ENCODE measurements at places on chromosomes 16 and 17.

DNA sequence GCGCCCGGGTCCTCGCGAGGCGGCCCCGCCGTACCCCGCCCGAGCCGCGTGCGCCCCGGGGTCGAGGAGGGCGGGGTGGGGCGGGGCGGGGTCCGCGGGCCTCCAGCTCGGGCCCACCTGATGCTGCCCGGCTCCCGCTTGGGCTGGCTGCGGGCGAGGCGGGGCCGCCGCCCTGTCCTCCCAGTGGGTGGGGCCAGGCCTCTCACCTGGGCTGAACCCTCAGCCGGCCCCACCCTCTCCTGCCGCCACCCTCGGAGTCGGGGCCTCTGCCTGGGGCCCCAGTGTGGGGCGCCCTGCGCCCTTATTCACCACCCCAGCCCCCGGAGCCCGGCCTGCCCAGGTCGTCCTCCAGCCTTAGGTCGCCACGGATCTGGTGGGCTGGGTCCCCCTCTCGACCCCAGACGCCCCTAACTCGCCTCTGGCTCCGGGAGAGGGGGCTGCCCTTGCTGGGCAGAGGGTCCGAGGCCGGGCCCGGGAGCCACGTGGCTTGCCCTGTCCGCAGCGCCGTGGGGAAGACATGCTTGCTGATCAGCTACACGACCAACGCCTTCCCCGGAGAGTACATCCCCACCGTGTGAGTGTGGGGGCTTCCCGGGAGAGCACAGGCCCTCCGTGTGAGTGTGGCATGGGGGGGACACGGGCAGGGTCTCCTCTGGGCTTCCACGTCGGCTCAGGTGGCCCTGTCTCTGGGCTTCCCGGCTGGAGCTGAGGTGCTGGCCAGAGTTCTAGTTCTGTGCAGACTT is 578 bp downstream of the RAC3 start:
- no peak for DNase-seq

DNA sequence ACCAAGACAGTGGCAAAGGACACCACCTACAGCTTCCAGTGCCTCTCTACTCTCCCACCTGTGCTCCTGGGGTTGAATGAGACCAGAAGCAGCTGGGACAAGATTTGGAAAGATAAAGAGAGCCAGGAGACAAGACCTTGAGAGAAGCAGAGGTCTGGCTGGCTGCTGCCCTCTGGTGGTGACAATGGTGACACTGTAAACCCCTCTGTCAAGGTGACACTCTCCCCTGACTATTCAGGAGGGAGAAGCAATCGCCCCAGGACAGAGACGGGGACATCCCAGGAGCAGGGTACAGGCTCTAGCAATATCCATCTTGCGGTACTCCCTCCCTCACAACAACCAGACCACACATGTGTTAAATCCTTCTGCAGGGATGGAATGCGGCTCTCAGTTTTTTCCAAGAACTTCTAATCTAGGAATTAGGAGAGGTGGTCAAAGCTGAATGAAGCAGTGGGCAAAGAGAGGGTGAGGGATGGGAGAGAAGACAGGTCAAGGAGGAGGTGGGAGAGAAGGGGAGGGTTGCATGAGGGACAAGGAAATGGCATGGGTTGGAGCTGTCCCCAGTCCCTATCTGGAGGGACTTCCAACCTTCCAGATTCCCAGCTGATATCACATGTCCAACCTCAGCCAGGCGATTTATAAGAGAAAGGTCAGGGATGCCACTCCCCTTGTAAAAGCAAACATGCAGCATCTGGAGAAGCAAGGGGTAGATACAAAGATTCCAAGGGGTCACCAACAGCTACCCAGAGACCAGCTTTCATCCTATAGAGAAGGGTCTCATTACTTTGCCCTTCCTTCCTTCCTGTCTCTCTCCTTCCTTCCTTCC is 2.9 kb downstream of the PHOSPHO1 start:
- peak; percentile 62 for DNase-seq

DNA sequence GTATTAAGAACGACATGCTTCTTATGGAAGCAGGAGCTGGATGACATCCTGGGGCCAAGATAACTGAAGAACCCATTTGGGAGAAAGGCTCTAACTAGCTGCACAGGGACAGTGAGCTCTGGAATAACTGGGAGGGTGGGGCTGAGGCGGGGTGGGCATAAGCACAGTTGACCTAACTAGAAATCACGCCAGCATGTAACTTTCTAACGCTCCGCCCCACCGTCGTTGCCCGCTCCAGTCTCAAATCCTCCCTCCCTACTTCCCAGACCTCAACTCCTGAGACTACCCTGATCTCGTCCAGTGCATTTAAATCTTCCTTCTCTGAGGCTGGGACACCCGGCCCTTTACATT is 436 bp downstream of the PHB1 start:
- no peak for DNase-seq

GRCh38 chr16:4862639-4863038 is 15.4 kb downstream of the UBN1 start:
- DNase-seq = no peak

DNA sequence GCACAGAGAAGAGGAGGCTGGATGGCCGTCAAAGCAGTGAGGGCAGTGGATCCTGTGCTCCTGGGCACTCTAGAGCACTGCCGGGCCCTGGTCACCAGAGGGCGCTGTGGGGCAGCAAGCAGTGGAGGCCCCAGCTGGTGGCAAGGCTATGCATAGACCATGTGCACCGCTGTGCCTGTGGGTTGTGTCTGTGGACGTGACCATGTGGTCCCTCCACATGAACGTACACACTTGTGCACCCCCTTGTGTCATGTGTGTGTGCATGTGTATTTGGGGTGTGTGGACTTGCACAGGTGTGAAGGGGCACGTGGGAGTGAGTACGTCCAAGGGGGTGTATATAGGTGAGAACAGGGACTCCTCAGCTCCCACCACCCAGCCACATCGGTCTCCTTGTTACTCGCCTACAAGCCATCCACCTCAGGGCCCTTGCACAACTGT is 4.4 kb upstream of the MAP2K3 start:
- peak; percentile 85 for DNase-seq

- no peak for DNase-seq
These were observed 260.2 kb upstream of the N4BP1 start for GRCh38 chr16:48870141-48870540.

- DNase-seq = peak; percentile 52
These were observed 27.1 kb upstream of the MTSS2 start for GRCh38 chr16:70712942-70713341.

DNA sequence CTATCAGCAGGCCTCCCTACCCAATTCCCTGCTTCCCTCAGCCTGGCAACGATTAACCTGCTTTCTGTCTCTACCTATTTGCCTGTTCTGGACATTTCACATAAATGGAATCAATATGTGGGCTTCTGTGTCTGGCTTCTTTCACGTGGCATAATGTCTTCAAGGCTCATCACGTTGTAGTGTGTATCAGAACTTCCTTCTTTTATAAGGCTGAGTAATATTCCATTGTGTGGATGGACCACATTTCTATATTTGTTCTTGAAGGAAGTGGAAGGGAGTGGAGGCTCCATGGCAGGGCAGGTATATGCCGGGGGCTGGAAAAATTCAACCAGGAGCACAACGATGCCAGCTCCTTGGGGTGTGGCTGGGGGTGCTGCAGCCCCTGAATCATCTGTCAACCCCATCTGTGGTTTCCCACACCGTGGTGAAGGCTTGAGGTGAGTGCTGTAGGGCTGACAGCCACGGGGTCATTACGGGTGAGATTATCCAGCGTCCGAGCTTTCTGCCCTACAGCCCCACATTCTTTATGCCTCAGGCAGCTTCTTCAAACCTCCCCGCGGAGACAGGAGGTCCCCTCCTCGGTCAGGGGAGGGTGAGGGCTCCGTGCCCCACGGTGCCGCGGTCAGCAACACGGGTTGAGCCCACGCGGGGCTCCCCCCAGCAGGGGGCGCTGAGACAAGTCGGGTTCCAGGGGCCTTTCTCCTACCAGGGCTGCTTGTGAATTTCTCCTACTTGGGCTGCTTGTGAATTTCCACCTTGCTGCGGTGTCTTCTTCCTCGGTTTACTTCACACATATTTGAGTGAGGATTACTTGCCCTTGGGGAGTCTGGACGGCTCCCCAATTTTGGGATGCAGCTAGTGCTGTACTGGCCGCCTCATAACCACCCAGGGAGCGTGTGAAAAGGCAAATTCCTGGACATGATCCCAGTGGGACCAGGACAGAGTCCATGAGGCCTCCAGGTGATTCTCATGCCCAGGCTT is 18.3 kb upstream of the WFIKKN2 start:
- DNase-seq = peak; percentile 64

DNA sequence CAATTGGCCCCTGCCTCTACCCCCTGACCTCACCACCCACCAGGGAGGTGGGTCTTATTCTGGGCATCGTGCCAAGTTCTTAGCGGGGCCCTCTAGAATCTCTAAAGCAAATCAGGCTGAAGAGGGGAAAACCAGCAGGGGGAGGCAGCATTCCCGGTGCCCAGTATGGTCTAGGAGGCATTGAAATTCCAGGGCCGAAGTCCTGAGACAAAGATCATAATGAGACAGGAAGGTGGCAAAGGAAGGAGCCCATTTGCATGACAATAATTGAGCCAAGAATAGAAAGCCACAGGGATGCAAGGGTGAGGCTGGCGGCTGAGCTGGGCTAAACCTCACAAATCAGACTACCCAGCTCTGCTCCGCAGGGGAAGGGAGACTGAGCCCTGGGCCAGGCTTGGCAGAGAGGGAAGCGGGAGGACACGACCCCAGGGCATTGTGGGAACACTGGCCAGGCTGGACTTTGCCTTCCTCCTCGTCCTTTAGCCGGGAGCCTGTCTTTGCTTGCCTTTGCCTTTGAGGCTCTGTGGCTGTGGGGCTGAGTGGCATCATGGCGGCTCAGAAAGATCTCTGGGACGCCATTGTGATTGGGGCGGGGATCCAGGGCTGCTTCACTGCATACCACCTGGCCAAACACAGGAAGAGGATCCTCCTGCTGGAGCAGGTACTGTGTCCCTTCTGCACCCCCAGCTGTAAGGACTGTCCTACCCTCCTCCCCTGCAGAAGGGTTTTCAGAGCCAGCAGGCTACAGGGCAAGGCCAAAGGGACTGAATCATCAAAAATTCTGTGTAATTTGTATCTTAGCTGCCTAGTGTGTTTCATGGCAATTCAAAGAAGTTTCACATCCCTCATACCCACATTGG is at the start of gene PIPOX:
Gene PIPOX (plus strand): TSS at position 463 of the 860 bp plus-strand sequence. CDS start 85 bp downstream, at position 548.
- peak; percentile 60 for DNase-seq

- DNase-seq = no peak
These were observed 20.0 kb downstream of the TUBG1 start for GRCh38 chr17:42629411-42630009.

GRCh38 chr16:1530349-1530882 is 3.0 kb upstream of the TMEM204 start:
- no peak for DNase-seq

GRCh38 chr16:50909831-50910735 is 168.2 kb downstream of the CYLD start:
- no peak for DNase-seq

DNA sequence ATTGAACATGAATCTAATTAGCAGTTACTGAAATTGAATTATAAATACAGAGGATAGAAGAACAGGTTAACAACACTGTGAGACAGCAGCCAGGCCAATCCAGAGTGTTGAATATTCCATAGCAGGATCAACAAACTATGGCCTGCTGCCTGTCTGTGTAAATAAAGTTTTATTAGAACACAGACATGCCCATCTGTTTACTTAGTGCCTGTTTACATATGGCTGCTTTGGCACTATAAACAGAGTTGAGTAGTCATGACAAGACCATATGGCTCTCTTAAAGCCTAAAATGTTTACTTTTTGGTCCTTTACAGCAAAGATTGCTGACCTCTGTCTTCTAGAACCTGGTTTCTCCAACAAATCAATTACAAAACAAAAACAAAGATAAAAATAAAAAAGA is 115.4 kb upstream of the CDC42EP4 start:
- DNase-seq = no peak

Measured in midbrain (tissue), 1 donor.